ENCODE measurements at places on chromosomes 7 and 10. TPM values are rescaled to one million over a fixed set of nuclear protein-coding genes. Genes with fewer than 3 reads are reported as not detected.

TRIL gene
- 3.9 TPM for total RNA-seq

C7orf57 gene
- total RNA-seq: 0.36 TPM

NKX2-3 gene
- not detected for total RNA-seq

ALOX5 gene
- 17.3 TPM for total RNA-seq

SFTPA1 gene
- 0.22 TPM for total RNA-seq

TBC1D12 gene
- 9.0 TPM for total RNA-seq

ZYX gene
- 73.2 TPM for total RNA-seq

STK31 gene
- total RNA-seq: 0.74 TPM

ADAM12 gene
- 5.2 TPM for total RNA-seq

GPRIN2 gene
- 4.4 TPM for total RNA-seq

LFNG gene
- total RNA-seq: 5.0 TPM

CCDC3 gene
- 17.6 TPM for total RNA-seq

DNA sequence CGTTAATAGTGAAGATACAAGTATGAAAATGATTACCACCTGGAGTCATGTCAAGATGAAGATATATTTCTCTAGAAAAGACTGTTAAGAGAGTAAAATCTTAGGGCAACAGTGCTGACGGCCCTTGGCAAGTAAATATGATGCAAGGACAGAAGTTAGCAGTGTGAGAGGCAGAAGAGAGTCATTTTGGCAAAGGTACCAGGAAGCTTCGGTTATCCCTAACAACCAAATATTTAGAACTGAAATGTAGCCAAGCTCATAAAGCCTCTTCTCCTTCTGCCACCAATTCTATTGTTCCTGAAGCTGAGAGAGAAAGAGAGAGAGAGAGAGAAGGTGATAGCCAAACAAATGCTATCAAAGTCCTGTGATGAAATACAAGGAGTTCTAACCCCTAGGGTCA, 109.6 kb downstream of the MACC1 start:
- H3K4me1 ChIP-seq: no peaks in the 10 kb centered on the region
- no peaks in the 10 kb centered on the region for H3K27me3 ChIP-seq
- no peak overlapping the region for H3K4me3 ChIP-seq

DNA sequence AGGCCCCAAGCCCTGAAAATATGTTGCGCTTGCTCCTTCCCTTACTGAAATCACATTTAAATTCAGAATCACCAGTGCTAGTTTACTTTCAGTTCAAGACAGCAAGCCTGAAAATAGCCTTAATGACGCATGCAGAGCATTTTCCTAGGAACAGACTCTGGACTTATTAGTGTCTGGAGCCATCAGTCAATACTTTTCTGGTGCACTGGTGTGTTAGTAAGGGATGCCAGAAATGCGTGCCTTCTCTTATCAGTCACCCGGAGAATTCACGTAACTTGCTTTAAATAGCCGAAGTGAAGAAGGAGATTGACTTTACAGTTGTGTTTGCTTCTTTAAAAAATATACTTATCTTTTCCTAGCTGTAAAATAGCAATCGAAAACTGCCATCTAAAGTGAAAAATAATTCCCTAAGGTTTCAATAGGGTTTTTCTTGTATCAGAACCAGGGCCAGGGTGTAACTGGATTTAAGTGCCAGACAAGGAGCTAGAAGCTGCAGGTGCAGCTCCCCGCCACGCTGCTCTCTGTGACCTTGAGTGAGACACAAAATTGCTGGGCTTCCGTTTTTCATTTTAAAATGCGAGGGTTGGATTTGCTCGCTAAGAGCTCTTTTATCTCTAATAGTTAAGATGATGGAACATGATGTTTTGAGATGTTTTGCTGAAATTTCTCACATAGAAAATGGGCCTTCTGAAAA, 177.8 kb downstream of the NSUN6 start:
- no peak for DNase-seq
- no peak overlapping the region for H3K4me3 ChIP-seq
- H3K27me3 ChIP-seq: no peaks in the 10 kb centered on the region
- no peak overlapping the region for H3K27ac ChIP-seq
- no peaks in the 10 kb centered on the region for H3K36me3 ChIP-seq

DNA sequence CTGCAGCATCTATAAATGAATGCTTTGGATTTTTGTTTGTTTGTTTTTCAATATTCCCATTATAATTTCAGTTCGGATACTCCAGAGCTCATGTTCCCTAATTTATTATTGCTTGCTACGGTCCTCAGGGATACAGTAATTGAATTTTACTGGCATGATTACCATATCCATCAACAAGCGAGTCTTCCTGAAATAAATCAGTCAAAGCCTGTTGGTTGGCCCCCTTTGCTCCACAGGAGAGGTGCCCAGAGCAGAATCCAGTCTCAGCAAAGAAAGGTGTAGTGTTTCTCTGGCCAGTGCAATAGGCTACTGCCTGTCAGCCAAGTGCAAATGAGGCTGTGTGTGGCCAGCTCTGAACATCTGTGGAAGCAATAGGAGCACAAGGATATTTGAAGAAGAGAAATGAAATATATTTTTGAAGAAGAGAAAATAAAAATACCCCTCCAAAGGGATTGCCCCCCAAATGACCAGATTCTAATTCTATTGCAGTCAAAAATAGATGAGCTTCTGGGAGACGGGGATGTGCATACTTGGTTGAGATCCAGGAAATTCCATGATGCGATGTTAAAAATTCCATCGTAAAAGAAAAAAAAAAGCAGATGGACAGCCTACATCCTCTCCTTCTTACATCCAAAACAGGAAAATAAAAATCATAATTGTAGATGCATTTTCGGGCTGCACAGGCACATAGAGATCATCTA, 18.1 kb downstream of the TRIL start:
- H3K27ac ChIP-seq: peak overlapping the region; percentile 2
- peaks cover 21% of the 10 kb centered on the region for H3K27me3 ChIP-seq
- H3K4me3 ChIP-seq: peak overlapping the region; percentile 35

DNA sequence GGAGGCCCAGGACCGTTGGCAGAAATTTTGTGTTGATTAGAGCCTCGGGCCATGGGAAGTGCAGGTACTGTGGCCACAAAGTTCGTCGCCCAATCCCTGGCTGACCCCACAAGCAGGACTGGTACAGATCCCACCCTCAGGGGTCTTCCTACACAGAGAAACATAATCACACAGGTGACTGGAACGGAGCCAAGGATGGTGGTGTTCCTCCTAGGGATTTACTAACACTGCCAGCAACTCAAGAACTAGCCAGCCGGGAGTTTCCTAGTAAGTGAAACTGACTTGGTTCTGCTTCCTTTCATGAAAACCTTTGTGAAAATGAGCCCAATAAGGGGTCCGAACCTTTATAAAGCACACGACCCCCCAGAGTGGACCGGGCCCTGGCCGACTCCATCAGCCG, 5.7 kb downstream of the CUX1 start:
- no peak for DNase-seq
- peaks cover 64% of the 10 kb centered on the region for H3K4me1 ChIP-seq
- peak overlapping the region; percentile 54 for H3K27ac ChIP-seq
- peaks cover 5% of the 10 kb centered on the region for H3K27me3 ChIP-seq
- peaks cover 4% of the 10 kb centered on the region for H3K36me3 ChIP-seq
- H3K4me3 ChIP-seq: peak overlapping the region; percentile 18

GRCh38 chr7:159031750-159032149, 112.9 kb downstream of the VIPR2 start:
- H3K36me3 ChIP-seq: no peaks in the 10 kb centered on the region
- H3K4me3 ChIP-seq: no peak overlapping the region
- H3K4me1 ChIP-seq: peaks cover 10% of the 10 kb centered on the region
- H3K27ac ChIP-seq: no peak overlapping the region
- H3K27me3 ChIP-seq: peaks cover 7% of the 10 kb centered on the region

DNA sequence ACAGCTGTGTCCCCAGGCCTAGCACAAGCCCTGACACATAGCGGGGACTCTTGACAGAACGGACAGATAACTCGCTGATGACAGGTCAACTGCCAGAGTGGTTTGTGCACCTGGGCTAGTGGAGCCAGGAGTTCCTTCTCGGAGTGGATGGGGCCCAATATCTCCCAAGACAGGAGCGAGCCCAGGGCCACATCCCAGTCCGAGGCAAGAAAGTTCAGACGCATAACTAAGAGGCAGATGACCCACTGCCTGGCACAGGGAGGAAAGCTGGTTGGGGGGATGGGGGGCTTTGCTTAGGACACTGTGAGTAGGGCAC, 69.6 kb upstream of the ZNF479 start:
- no peaks in the 10 kb centered on the region for H3K4me1 ChIP-seq
- H3K27ac ChIP-seq: no peak overlapping the region
- H3K36me3 ChIP-seq: no peaks in the 10 kb centered on the region
- no peak for DNase-seq
- H3K4me3 ChIP-seq: no peak overlapping the region

GRCh38 chr10:117175215-117175900, 21.9 kb upstream of the KCNK18 start:
- peak overlapping the region; percentile 92 for H3K4me3 ChIP-seq
- H3K36me3 ChIP-seq: no peaks in the 10 kb centered on the region
- H3K27me3 ChIP-seq: peaks cover 91% of the 10 kb centered on the region
- H3K27ac ChIP-seq: no peak overlapping the region
- H3K4me1 ChIP-seq: peaks cover 9% of the 10 kb centered on the region

GRCh38 chr7:36473454-36474282, 84.0 kb downstream of the ANLN start:
- no peaks in the 10 kb centered on the region for H3K36me3 ChIP-seq
- DNase-seq: no peak
- H3K4me1 ChIP-seq: no peaks in the 10 kb centered on the region
- no peaks in the 10 kb centered on the region for H3K27me3 ChIP-seq
- no peak overlapping the region for H3K27ac ChIP-seq

DNA sequence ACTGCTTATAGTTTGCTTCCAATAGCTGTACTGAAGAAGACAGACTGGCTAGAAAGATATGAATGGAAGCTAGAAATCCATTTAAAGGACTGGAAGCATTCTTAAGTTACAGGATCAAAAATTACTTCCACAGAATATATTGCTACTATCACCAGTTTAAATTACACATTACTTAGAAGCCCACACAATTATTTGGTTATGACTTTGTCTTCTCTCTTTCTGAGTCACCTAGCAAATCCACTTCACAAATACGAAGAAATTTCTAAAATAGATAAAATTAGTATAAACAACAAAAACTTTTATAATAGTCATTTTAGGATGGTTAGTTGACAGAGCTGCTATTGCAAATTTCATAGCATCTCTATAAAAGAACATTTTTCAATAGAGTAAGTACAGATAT, 108.1 kb downstream of the SNX13 start:
- no peaks in the 10 kb centered on the region for H3K4me1 ChIP-seq
- H3K27ac ChIP-seq: no peak overlapping the region
- H3K4me3 ChIP-seq: no peak overlapping the region
- peaks cover 12% of the 10 kb centered on the region for H3K36me3 ChIP-seq
- no peaks in the 10 kb centered on the region for H3K27me3 ChIP-seq

DNA sequence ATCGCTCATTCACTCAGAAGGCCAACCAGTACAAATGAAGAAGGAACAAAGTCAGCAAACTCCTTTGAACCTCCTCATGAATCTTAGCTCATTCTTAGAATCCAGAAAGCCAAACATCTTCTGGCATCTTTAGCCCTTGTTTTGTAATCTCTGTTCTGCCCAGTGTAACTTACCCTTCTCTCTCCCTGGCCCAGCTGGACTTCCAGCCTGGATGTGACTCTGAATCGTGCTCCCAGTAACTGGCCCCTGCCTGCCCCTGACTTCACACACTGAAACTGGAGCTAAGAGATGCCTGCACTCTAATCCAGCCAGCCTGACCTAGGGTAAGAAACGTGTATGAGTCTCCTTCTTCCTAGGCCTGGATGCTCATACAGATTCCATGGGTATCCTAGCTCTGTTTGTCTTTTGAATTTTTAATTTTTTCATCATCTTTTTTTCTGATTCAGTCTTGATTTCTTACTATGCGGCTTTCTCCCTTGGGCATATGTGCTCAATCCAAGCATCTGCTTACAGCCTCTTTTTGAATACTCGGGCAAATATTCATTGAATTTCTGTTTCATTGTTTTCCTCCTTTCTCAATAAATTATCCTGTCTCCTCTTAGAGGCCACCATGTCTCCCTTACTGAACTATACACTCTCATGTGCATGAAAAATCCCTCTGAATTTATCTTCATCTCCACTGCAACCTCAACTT, 845.6 kb upstream of the AUTS2 start:
- no peak for DNase-seq
- no peak overlapping the region for H3K4me3 ChIP-seq
- H3K27ac ChIP-seq: no peak overlapping the region

DNA sequence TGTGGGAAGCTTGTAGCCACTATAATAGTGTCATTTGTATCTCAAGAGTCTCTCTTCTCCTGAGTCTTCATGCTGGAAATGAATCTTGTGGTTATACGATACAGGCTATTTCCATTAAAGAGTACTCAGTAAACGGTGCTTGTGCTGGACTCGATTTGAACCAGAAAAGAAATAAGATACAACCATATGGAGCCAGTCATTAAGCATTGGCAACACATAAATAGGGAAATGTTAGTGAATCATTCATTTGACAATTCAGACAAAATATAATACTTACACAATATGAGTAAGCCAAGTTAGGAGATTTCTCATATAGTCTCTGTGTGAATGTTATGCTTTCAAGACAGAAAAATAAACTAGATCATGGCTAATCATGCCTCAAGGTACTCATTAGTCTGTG, 356.8 kb downstream of the PLXDC2 start:
- H3K27me3 ChIP-seq: no peaks in the 10 kb centered on the region
- no peak for DNase-seq
- H3K4me1 ChIP-seq: no peaks in the 10 kb centered on the region
- no peak overlapping the region for H3K27ac ChIP-seq
- H3K4me3 ChIP-seq: no peak overlapping the region

- H3K4me1 ChIP-seq: peaks cover 22% of the 10 kb centered on the region
- H3K4me3 ChIP-seq: no peak overlapping the region
- no peaks in the 10 kb centered on the region for H3K27me3 ChIP-seq
These were observed 207.6 kb downstream of the FOXP2 start for GRCh38 chr7:114622221-114622620.

- H3K27me3 ChIP-seq: peaks cover 5% of the 10 kb centered on the region
- peak overlapping the region; percentile 74 for H3K27ac ChIP-seq
- H3K4me1 ChIP-seq: peaks cover 34% of the 10 kb centered on the region
These were observed 20.5 kb upstream of the INPP5A start for GRCh38 chr10:132516771-132517725.

DNA sequence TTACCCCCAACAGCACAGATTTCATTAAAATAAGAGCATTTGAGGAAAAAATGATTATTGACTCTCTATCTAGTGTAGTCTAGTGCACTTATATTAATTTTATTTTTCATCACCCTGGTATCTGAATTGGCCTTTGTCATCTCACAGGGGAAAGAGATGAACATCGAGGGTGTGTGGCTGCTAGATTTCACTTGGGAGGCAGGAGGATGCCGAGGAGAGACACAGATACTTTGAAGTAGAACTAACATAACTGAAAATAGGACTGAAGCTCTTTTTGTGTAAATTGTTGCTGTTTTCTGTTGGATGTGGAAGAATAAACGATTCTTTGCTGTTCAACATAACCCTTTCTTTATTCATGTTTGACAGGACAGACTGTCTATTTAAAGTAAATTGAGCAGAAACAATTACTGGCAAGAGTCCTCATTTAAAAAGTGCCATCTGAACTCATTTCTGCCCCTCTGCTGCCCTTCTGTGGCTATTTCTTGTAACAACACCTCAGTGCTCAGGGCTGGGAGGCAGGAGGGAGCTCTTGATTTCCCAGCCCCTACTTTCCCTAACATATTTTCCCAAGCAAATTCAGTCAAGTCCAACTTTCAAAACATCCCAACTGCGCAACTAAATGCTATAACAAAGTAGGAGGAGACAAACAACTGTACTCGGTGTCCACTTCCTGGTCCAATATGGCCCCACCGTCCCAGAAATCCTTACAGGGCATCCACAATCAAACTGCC, 15.6 kb downstream of the LYZL1 start:
- H3K4me1 ChIP-seq: peaks cover 15% of the 10 kb centered on the region
